ENCODE measurements at places on chromosomes 6 and 20.

DNA sequence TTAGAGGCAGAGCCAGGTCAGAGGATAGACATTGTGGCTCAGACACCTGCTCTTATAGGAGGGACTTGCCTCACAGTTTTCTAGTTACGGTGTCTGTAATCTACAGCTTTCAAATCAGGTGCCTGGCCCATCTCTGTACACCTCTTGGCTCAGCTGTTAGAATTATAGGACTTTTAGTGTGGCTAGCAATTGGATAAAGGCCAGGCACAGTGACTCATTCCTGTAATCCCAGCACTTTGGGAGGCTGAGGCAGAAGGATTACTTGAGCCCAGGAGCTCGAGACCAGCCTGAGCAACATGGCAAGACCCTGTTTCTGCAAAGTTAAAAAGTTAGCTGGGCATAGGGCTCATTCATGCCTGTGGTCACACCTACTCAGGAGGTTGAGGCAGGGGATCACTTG is 20.0 kb downstream of the BRPF3 start:
- DNase-seq = no peak

DNA sequence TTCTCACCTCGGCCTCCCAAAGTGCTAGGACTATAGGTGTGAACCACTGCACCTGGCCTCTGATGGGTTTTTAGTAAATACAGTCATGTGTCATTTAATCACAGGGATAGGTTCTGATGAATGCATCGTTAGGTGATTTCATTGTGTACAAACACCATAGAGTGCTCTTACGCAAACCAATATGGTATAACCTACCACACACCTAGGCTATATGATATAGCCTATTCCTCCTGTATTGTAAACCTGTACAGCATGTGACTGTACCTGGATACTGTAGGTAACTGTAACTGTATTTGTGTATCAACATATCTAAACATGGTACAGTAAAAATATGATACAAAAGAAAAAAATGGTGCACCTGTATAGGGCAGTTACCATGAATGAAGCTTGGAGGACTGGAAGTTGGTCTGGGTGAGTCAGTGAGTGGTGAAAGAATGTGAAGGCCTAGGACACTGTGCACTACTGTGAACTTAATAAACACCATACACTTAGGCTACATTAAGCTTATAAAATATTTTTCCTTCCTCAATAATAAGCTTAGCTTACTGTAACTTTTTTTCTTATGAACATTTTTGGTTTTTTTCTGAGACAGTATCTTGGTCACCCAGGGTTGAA is 10.0 kb downstream of the BICRAL start:
- DNase-seq = no peak

DNA sequence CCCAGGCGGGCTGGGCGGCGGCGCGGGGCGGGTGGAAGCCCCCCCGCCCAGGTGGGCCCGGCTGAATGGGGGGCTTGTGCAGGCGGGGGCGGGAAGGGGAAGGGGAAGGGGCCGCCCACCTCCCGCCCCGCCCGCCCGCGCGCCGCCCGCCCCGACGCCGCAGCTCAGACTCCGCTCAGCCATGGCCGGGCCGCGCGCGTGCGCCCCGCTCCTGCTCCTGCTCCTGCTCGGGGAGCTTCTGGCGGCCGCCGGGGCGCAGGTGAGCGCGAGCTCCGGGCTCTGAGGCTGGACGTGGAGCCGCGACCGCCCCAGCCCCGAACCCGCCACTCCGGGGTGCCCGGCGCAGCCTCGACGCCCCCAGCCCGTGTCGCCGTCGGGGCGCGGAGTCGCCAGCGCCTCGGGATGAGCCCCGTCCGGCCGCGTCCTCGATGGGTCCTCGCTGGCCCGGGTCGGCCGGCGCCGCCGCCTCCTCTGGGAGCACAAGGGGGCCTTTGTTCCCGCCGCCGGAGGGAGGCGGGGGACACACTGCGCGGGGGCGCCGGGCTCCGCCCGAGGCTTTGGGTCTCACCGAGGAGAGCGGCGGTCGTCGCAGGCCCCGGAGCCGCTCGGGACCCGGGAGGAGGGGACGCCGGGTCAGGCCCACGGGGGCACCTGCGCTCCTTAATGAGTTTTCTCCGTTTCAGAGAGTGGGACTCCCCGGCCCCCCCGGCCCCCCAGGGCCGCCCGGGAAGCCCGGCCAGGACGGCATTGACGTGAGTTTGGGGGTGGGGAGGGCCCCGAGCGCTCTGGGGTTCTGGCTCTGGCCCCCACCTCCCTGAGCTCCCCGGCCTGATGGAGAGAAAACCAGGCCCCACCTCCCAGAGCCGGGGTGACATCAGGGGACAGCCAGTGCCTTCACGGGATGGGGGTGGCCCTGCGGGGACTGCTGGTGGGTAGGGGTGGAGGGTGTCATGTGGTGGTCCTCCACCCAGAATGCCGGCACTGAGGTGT is at the start of gene COL9A3:
TSS of gene COL9A3 (plus strand) at position 167 of the 990 bp plus-strand sequence. CDS start at position 182, 15 bp downstream.
- no peak for DNase-seq

DNA sequence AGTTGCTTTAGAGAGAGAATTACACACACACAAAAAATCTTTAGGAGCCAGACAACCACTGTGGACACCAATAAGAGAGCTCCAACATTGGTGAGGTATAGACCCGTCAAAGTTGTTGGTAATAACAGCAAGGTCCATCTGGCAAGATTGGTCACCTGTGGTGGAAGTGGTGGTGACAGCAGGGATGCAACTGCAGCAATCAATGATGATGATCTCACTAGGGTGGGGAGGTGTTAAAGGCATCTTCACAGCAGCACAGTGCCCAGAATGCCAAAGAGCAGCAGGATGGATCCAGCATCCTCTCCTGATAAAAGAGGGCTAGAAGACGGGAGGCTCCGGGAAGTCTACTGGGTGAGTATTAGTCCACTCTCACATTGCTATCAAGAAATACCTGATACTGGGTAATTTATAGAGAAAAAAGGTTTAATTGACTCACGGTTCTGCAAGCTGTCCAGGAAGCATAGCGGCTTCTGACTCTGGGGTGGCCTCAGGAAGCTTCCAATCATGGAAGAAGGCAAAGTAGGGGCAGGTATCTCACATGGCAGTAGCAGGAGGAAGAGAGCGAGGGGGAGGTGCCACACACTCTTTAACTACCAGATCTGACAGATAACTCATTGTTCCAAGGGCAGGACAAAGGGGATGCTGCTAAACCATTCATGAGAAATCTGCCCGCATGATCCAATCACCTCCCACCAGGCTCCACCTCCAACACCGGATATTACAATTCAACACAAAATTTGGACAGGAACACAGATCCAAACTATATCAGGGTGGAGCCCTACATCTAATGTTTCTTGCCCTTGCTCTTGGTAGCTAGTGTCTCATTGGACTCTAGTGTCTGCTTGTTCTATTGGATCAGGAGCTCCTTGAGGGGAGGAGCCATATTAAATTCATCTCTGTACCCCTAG is 48.9 kb downstream of the KLHL31 start:
- no peak for DNase-seq

- no peak for DNase-seq
Observed at GRCh38 chr6:137921823-137922222, 54.8 kb downstream of the TNFAIP3 start.

DNA sequence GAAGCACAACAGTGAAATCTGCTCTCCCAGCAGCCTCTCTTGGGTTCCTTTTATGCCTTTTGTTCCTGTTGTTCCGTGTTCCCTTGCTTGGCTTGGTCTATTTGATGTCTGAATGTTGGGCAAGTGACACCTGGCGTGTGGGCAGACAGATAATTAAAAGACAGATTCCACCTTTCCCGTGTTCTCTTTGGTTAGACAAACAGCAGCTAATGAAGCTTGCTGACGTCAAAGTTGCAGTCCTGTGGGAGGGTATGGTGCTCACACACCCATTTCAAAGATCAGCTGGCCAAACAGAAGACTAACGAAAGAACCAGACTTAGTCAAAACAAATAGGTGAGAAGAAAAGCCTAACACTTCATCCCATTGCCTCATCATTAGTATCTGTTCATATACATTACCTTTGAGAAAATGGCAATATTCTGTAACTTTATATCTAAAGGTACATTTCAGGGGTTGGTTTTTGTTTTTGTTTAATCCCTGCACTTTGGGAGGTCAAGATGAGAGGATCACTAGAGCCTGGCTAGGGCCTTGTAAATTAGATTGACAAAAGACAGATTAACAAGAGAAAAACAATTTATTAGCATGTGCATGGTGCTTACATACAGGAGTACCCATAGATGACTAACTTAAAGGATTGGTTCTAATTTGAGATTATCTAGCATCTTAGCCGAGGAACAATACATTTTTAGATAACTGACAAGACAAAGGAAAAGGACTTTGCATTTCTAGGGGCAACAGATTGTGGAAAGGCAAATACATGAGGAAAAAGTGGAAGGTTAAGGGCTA is 48.9 kb upstream of the TNFRSF21 start:
- DNase-seq = no peak

- DNase-seq = no peak
Observed at GRCh38 chr6:147522597-147522996, 14.1 kb downstream of the SAMD5 start.

GRCh38 chr20:61719691-61720347 is 345.9 kb downstream of the TAF4 start:
- DNase-seq = no peak

- no peak for DNase-seq
Observed at GRCh38 chr20:8361006-8361652, 229.1 kb downstream of the PLCB1 start.

- DNase-seq = no peak
Observed at GRCh38 chr20:61829526-61829925, 236.2 kb downstream of the TAF4 start.

DNA sequence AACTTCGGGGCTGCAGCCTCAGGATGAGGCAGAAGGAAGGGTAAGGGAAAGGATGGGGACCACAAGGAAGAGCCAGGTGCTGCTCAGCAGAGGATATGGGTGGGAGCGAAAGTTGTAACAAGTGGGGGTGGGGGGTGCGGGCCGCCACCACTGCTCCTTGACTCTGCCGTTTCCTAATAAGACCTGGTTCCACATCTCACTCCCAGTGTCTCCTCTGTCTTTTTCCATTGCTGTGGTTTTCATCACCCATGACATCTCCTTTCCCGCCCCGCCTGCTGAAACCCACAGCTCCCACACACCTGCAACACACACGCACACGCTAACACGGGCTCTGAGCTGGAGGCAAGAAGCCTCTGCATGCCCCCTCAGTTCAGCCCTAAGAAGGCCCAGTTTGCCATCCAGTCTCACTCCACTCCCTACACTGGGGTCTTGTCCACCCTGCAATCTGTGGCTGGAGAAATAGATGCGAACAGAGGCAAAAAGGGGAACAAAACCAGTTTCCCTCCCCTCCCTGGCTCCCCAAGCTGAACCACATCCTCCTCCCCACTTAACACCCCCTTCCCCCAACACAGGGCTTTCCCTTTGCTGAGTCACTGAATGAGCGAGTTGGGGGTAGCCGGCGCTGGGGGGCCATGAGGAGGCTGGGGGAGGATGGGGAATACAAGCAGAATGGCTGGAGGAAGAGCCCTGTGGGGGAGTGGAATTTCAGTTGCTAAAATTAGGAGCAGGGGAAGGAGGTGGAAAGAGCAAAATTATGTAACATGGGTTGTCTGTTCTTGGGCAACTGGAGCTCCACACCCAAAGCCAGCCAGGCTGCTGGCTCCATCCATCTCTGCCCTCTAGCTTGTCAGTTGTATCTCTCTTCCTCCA is 11.5 kb downstream of the NFKBIL1 start:
- DNase-seq = peak; percentile 91

DNA sequence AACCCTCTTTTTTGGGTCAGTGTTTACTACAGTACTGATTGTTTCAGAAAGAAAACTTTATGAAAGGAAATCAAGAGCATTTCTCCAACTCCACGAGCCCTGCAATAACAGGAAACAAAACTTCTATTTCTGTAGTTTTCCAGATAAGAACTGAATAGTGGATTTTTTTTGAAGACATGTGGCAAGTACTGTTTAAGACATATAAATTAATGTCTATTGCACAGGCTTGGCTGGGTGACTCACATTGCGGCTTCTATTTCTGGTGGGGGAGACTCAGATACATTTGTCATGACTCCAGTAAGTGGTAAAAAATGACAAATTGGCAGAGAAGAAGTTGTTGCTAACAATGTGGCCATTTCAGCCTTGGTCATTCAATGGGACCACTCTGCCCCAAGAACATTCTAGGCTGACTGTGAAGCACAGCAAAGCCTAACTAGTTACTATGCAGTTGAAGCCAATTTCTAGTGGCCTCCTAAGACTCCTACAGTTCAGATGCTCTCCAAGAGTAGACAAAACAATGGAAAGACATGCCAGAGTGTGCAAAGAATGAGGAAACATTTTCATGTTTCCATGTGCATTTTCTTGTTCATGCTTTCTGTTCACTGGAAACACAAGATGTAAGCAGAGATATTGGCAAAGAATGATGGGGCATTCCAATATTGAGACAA is 200.9 kb downstream of the EDN1 start:
- DNase-seq = peak; percentile 40

DNA sequence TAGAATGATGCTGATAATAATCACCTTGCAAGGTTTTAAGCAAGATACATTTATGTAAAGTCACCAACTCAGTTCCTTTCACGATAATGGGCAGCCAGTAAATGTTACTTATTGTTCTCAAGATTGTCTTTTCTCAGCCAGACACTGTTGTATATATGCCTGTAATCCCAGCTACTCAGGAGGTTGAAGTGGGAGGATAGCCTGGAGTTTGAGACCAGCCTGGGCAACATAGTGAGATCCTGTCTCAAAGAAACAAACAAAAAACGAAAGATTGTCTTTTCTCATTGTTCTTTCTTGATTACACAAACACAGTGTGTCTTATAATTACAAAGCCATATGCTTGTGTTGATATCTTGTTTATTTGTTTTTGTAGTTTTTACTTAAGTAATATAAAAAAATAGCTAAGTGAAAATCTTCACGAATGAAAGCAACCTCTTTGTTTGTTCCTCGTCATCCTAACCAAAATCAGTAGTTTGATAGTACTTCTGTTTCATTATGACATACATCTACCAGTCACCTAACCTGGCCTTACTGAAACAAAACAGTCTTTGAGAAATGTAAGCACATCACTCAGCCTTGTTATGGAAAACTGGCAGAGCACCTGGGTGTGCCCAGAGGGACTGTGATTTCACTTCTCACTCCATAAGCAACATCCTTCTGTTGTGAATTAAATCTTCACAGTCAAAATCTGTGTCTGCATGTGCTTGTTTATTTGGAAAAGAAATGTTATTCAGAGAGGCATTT is 436.2 kb upstream of the SOX4 start:
- DNase-seq = no peak

GRCh38 chr6:156773476-156773875 is 3.7 kb upstream of the ARID1B start:
- DNase-seq = no peak

- DNase-seq = no peak
Observed at GRCh38 chr6:8953310-8953709, 518.0 kb upstream of the SLC35B3 start.

DNA sequence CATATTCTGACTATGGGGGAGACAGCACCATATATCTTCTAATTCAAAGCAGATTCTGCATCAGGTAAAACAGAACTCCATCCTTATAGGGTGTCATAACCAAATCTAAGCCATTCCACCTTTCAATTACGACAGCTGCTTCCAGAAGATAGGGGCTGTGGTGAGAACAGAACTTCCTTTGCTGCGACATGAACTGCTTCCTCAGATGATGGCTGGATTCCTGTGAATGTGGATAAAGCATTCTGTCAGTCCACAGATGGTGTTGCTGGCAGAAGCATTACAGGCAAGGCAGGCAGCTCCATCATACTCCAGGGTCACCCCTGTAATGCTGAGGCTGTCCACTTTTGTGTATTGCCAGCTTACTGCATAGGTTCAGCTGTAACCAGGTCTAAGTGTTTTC is 172.1 kb upstream of the PROKR2 start:
- peak; percentile 84 for DNase-seq

- no peak for DNase-seq
Observed at GRCh38 chr6:10951675-10952282, 64.9 kb downstream of the SYCP2L start.
